ENCODE measurements at places on chromosomes 2 and 18.

DNA sequence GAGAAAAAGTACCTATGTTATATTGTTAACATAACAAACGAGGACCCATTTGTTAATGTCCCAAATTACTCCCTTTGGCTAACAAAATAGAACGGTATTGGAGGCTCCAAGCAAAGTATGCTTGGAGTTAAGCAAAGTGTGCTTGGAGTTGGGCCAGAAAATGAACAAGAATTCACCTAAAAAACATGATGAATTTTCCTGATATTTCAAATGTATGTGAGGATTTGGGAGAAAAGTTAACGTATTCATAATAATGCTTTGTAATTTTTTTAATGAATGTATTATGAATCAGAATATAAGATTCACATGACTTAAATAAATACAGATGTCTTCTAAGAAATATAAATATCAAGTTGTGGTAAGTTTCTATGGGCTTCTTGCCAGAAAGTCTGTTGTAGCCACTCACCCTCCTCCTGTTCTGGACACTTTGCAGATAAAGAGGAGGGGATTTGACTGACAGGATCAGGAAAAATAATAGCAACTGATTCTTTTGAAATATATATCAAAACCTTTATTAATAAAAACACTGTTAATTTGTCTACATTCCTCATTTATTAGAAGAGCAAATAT, 423.7 kb upstream of the MMADHC start:
- DNase-seq = no peak

- no peak for DNase-seq
Observed at GRCh38 chr2:197885587-197885986, 81.2 kb downstream of the PLCL1 start.

GRCh38 chr2:150630587-150631235, 143.2 kb upstream of the RND3 start:
- DNase-seq = no peak

GRCh38 chr2:51695531-51695930, 663.6 kb upstream of the NRXN1 start:
- no peak for DNase-seq

DNA sequence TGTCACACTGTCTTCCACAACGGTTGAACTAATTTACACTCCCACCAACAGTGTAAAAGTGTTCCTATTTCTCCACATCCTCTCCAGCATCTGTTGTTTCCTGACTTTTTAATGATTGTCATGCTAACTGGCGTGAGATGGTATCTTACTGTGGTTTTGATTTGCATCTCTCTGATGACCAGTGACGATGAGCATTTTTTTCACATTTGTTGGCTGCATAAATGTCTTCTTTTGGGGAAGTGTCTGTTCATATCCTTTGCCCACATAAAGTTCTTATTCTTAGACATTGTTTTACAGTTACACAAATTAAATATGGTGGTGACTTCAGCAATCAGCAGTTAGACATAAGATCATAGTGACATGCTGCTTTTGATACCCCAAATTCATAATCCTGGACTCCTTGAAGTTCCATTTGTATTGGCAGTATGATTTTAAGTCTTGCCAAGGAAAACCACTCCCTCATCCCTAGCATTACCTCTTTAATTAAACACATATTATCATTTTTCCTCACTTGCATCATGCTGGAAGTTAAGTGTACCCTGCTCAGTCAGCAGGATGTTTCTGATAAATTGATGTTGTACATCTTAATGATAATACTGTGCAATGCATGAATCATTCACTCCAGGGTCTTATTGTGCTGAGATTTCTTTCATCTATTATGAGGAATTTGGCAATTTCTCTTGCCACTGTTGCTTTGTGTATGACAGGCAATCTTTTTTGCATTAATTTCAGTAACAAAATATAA, 67.6 kb upstream of the STAT1 start:
- DNase-seq = no peak

DNA sequence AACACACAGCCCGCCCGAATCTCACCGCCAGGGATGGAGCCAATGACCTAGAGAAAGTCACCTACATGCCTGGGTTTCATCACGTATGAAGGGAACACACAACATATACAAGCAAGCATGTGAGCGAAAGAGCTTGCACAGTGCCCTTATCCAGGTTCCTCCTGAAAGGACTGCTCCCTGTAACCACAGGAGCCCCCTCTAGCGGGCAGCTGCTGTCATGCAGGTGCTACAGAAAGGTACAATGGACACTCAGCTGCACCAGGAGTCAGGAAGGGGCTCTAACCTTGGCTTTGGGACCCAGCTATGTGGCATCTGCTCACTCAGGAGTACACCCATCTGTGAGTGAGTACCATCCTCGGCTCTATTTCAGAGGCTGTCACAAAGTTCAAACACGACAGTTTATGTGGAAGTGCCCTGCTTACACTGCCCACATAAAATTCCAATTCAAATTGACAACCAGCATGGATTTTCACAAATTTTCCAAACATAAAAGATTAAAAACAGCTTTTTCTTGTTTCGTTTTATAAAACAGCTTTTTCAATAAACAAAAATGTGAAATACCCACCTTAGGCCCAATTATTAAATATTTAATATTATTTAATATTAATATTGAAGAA, 3.5 kb downstream of the NDUFA10 start:
- DNase-seq = peak; percentile 52

GRCh38 chr2:97267411-97268074, 154.6 kb downstream of the ANKRD36 start:
- DNase-seq = peak; percentile 0

- no peak for DNase-seq
Observed at GRCh38 chr2:62372824-62373223, 133.2 kb downstream of the TMEM17 start.

DNA sequence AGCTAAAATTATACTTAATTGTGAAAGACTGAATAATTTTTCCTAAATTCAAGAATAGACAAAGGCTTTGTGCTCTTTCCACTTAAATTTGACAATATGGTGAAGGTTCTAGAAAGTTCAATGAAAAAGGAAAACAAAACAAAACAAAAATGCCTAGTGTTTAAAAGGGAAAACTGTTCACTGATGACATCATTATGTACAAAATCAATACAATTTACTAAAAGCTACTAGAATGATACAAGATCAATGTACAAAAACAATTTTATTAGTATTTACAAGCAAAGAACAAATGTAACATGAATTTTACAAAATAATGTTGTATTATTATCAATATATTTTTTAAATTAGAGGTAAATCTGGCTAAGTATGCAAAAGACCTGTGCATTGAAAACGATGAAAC, 499.1 kb upstream of the FSIP2 start:
- no peak for DNase-seq

DNA sequence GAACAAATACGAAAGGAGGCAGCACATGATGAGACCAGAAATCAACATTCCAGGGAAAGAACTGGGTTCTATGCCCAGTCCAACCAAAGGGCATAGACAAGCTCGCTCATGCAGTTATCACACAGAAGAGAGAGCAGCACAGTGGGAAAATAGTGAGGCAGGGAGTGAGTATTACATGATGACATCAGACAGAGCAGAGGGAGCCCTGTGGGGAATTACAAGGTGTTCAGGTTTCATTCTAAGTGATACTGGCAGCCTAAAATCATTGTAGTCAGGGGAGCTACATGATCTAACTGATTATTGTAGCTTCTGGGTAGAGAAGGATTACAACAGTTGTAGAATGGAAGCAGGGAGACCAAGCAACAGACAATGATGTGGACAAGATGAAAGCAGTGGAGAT, 658.5 kb downstream of the ARHGAP15 start:
- no peak for DNase-seq

- DNase-seq = peak; percentile 37
Observed at GRCh38 chr2:200944467-200945394, 18.7 kb downstream of the ORC2 start.

DNA sequence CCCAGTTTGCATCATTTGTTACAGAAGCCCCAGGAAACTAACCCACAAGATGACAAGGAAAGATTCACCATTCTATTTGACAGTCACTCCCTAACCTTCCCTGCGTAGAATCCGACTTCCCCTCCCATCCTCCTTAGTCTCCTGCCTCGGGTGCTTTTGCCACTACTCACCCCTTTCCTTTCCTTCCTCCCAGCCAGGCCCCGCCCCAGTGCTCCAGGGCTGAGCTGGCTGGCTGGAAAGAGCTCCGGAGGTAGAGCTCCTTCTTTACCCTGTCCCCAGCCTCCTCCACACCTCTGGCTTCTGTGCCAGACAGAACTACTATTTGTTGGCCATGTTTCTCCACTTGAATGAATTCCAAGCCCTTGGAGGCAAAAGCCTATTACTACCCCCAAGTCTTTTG, 317.6 kb upstream of the NCKAP5 start:
- no peak for DNase-seq

DNA sequence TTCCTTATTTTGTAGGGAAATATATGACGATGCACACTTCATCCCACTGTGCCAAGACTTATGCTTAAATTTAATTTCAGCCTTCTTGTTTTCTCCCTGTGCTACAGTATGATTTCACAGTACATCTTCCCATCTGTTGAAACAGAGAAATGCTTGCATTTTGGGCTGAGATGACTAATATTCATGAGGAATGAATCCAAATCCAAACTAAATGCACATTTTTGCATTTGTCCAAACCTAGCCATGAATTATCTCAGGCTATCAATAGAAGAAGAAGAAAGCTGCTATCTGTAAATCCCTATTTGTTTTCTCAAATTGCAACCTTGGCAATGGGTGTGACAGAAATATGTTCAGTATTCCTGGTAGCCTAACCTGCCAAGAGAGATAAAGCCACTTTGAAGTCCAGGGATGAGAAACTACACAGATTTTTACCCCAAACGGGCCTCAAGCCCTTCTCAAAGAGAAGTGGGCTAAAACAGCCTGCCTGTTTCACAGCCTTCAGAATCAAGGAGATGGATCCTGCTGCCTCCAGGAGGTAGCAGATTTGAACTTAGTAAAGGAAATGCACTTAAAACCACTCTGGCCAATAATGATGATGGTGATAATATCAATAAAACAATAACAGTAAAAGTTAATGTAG, 306.9 kb upstream of the NT5C1B start:
- no peak for DNase-seq

DNA sequence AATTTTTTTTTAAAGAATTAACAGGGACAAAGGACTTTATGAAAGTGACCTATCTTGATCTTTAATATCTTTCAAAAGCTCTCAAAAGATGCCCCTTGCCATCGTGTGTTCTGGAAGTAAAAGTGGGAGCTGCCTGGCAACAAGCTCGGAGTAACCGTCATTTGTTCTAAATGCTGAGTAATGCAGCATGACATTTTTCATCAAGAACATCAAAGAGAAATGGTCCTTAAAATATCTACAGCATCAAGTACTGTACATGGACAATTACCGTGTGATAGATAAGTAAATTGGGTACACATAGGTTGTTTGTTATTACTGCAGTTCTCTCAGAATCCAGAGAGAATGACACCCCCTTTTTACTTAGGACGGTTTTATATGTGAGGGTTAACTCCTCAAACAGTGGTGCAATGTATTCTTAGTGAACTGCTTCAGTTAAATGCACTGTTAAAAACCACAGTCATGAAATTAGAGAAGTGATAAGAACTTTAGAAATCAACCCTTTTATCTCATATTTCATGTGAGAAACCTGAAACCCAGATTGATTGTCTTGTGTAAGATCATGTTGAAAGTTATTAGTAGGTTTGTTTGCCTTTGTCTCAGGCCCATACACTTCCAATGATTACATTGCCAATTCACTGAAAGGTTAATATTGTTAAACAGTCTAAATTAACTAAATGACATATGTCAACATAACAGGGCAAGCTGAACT, 90.6 kb upstream of the HNMT start:
- no peak for DNase-seq

- DNase-seq = no peak
Observed at GRCh38 chr2:99086385-99086784, 55.1 kb upstream of the C2orf15 start.

GRCh38 chr2:120465989-120466703, 120.2 kb downstream of the INHBB start:
- no peak for DNase-seq

- no peak for DNase-seq
Observed at GRCh38 chr2:134703426-134703825, 15.4 kb downstream of the TMEM163 start.

- no peak for DNase-seq
Observed at GRCh38 chr2:5729416-5729815, 37.2 kb downstream of the SOX11 start.

- DNase-seq = no peak
Observed at GRCh38 chr18:31678425-31678824, 6.0 kb downstream of the B4GALT6 start.

GRCh38 chr2:2577407-2577831, 246.3 kb upstream of the MYT1L start:
- DNase-seq = no peak

DNA sequence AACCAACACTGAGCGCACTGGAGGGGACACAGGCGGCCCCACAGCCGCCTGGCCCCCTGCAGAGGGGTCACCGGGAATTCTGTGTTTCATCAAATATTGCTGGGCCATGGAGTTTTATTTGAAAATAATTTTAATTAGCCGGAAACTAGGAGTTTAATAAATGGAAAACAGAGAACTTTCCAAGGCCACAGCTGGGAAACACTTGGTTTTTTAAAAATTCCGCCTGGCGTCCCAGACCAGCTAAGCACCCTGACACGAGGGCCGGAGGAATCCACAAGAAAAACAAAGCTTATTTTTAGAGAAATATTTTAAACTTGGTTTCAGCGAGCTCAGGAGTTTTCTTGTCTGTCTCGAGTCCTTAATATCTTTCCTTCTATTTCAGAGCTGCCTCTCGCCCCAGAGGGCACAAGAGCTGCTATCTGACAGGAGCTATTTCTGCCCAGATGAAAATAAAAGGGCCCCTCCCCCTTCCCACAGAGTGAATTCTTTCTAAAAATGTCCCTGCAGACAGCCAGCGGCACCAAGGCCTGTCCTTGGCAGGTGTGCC, 8.2 kb downstream of the ZFP36L2 start:
- DNase-seq = no peak

- no peak for DNase-seq
Observed at GRCh38 chr18:42921226-42921737, 194.2 kb downstream of the RIT2 start.

- DNase-seq = no peak
Observed at GRCh38 chr2:112674229-112674628, 28.5 kb downstream of the SLC20A1 start.

DNA sequence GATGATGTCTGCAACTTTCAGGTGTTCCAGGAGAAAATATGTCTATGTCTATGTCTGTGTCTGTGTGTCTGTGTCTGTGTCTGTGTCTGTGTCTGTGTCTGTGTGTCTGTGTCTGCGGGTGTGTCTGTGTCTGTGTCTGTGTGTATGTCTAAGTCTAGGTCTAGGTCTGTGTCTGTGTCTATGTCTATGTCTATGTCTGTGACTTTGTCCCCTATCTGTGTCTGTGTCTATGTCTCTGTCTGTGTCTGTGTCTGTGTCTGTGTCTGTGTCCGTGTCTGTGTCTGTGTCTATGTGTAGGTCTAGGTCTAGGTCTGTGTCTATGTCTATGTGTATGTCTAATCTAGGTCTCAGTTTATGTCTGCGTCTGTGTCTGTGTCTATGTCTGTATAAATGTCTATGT, 10.5 kb downstream of the IL1R2 start:
- DNase-seq = no peak

DNA sequence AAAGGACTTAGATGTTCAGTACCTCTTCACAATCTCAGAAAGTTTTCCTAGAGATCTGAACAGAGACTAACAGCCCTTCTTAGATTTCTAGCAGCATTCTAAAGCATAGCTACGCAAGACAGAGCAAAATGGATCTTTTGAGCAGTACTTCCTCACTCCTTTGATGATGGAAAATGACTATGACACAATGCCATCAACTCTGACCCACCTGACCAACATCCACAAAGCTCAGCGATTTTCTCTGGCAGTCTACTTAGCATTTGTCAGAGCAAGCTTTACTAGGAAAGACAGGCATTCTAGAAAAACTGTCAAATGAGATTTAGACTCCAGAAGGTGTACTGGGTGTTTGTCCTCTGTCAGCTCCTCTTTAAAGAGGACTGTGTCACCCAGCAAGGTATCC, 180.9 kb upstream of the ACVR2A start:
- peak; percentile 31 for DNase-seq

- peak; percentile 14 for DNase-seq
Observed at GRCh38 chr2:206274434-206275311, at the start of gene ZDBF2. ZDBF2 (plus strand) TSS chr2:206274663; CDS start chr2:206281850, 7,187 bp downstream.

Data from CD4-positive, alpha-beta T cell treated with Interleukin-4 for 4 hours (primary cell).